T-cell (primary cell): ENCODE measurements at places on chromosomes 7 and 10.

- DNase-seq, result no peak
Measured at GRCh38 chr10:44382131-44382858, 2.6 kb downstream of the CXCL12 start.

DNA sequence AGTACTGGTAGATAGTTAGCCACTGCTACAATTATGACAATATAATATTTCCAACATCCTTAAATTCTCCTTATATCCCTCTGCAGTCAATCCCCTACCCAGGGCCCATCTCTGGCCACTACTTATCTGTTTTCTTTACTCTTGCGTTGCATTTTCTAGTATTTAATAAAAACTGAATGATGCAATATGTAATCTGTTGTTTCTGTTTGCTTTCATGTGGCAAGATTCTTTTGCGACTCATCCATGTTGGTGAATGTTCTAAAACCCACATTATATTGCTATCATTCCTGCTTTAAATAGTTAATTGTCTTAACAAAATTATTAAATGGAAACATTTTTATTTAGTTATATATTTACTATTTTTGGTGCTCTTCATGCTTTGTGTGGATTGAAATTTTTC is 338.5 kb downstream of the MDFIC start:
- DNase-seq, result no peak

- no peak for DNase-seq
Measured at GRCh38 chr7:129222064-129222463, 2.8 kb upstream of the AHCYL2 start.

- DNase-seq, result no peak
Measured at GRCh38 chr10:97651773-97652172, 11.3 kb downstream of the PI4K2A start.

DNA sequence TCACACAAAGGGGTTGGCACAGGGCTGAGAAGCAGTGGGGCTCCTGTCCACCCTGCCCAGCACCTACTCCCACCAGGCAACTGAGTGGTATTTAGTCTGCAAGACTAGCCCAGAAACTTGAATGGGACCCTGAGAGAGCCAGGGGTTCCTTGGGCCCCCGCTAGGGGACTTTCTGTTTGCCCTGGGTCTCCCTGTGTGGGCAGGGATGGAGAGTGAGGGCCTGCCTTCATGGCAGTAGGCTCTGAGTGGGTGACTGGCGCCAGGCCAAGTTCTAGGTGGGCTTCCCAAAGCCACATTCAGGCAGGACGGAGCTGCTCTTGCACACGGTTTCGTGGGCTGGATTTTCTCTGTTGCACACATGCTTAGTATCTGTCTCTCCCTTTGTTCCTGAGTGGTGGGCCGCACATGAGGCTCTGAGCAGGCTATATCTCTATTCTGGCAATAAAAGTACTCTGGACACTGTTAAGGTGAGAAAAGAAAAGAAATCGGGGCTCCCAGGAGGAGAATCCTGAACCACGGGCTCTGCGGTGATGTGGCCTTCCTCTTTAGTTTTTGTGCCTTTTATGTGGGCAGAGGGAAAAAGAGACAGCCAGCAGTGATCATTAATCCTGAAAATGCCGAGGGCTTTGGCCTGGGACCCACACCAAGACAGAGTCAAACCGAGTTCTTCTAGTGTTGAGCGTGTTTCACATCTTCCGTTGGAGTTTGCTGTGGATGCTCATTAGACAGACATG is 26.9 kb downstream of the IL2RA start:
- DNase-seq, result no peak

- DNase-seq, result no peak
Measured at GRCh38 chr10:5606864-5607263, 59.5 kb downstream of the ASB13 start.

- no peak for DNase-seq
Measured at GRCh38 chr10:67883710-67884312, 645 bp upstream of the SIRT1 start.

- no peak for DNase-seq
Measured at GRCh38 chr7:125074141-125074540, 144.5 kb upstream of the POT1 start.

DNA sequence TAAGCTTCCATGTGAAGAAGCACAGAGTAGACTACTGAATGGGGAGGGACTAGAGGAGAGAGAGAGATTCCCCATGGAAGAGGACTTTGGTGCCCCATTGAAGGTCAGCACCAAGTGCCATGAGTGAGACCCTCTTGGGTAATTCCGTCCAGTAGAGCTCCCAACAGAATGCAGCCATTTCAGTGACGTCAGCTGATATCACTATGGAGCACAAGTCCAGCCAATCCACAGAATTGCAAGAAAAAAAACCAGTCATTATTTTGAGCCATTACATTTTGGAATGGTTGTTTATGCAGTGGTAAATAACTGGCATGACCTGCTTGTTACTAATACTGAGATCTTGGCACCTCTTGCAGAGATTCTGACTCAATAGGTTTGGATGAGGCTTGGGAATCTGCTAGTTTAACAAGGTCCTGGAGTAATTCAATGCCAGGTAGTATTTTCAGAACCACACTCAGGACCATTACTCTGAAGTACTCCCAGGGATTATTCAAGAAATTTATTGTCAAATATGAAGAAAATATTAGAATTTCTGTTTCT is 52.6 kb upstream of the SP8 start:
- DNase-seq, result no peak

GRCh38 chr7:28981161-28981465 is 23.0 kb upstream of the TRIL start:
- DNase-seq, result no peak

GRCh38 chr10:5816170-5816569 is 2.9 kb upstream of the GDI2 start:
- DNase-seq, result no peak

GRCh38 chr7:92833766-92834506 is 2.4 kb downstream of the CDK6 start:
- DNase-seq, result no peak

DNA sequence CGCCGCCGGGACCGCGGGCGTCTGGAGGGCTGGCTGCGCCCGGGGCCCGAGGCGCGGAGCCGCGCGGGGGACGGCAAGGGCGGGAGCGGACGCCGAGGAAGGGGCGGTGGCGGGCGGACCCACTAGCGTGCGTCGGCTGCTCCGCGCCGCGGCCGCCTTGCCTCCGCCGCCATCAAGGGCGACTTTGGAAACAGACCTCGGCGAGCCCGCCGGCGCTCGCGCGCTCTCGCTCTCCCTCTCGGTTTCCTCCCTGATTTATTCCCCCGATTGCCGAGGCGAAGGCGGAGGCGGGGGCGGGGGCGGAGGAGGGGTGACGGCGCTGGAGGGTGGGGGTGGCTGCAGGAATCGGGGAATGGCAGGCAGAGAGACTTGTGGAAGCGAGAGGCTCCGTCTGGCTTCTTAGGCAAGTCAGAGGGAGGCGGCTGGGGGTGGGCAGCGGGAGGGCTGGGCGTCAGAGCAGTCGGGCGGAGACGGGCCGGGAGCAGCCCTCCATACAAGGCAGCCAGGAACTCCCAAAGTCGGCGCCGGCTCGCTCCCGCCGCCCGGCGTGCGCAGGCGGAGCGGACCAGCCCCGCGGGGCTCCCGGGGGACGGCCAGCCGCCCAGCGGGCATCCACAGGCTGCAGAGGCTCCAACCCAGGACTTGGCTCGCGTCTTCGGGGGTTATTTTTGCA is at the start of gene CACNA2D1:
CACNA2D1 (minus strand) TSS at position 231 of the 673 bp plus-strand sequence.
- DNase-seq, result no peak

DNA sequence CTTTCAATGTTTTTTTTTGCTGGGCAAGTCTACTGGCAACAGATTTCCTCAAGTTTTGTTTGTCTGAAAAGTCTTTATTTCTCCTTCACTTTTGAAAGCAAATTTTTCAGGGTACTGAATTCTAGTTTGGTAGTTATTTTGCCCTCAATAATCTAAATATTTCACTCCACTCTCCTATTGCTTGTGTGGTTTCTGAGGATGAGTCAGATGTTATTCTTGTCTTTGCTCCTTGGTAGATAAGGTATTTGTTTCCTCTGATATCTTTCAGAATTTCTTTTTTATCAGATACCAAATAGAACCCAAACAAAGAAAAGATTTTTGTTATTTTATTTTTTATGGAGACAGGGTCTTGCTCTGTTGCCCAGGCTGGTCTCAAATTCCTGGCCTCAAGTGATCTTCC is 99.2 kb upstream of the MALRD1 start:
- DNase-seq, result no peak

- DNase-seq, result no peak
Measured at GRCh38 chr7:84144480-84144879, 50.1 kb downstream of the SEMA3A start.

- DNase-seq, result no peak
Measured at GRCh38 chr7:100152404-100152803, 3.7 kb downstream of the LAMTOR4 start.

GRCh38 chr10:70967591-70968587 is 79.5 kb upstream of the PCBD1 start:
- no peak for DNase-seq

GRCh38 chr10:67086327-67087134 is 160.7 kb downstream of the LRRTM3 start:
- no peak for DNase-seq

DNA sequence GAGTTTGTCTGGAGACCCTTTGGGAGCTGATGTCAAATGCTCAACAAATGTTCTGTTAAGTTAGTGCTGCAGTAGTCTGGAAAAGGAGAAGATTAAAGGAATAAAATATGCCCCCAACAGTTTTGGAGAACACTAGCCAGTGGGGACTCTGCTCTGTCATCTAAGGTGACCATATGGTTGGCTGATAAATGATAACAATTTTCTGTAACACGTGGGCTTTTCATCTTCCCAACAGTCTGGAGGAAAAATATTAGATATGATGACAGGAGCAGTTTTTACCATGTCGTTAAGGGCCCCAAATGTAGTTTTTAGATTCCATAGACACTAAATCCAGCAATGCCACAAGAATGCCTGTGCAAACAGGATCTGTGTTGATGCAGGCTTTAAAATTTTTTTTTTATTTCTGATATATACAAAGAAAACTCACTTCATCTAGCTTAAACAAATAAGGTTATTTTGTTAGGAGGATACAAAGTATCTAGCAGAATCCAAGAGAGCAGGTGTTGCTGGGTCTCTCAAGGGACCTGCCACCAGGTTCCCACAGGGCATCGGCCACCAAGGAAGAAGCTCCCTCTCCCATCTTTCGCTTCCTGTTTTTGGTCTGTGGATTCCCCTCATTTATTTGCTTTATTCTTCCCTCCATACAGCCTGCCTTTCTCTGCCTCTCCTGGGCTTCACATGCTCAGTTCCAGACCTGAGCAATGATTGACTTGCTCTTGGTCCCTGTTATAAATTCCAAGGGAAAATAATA is 6.2 kb upstream of the CFAP58 start:
- DNase-seq, result no peak

- no peak for DNase-seq
Measured at GRCh38 chr10:11603741-11604140, 7.7 kb downstream of the USP6NL start.

- no peak for DNase-seq
Measured at GRCh38 chr10:75012471-75012870, 99.0 kb upstream of the SAMD8 start.

GRCh38 chr7:120819861-120820260 is 38.1 kb downstream of the TSPAN12 start:
- DNase-seq, result no peak

- no peak for DNase-seq
Measured at GRCh38 chr10:36026656-36027390, 384.7 kb upstream of the FZD8 start.

- no peak for DNase-seq
Measured at GRCh38 chr10:31630861-31631567, 297.6 kb downstream of the ARHGAP12 start.

DNA sequence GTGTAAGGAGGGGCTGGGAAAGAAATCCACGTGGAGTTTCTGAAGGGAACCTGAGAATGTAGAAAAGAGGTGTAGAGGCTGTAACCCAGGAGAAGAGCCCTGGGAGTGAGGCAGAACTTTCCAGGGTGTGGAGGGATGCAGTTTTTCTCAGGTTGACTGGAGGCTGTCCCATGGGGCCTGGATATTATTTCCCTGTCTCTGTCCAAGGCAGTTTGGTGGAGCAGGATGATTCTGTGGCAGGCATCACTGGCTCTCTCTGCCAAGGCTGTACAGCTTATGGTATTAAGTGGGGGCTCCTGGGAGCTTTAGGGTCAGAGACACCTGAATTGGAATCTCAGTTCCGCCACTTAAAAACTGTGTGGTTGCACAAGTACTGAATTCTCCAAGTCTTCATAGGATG is 81.6 kb downstream of the CHN2 start:
- DNase-seq, result no peak

- DNase-seq, result no peak
Measured at GRCh38 chr10:3502673-3503072, 282.3 kb downstream of the KLF6 start.

- no peak for DNase-seq
Measured at GRCh38 chr10:44946205-44946604, 13.4 kb upstream of the RASSF4 start.

DNA sequence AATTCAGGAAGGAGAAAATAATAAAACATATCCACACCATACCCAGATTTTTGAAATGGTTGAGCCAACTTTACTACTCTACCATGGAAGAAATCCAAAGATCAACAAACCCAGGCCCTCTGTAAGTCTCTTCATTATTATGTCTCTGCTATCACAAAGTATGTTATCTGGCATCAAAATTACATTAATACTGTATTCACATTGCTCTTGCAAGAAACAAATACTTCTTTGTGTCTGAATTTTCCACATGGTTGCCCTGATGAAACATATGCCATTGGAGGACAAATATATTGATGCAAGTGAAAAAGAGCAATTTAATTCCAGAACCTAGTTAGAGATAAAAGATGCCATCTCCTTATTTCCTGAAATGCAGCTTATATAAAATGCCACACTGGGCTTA is 204.0 kb downstream of the FZD1 start:
- DNase-seq, result no peak

- no peak for DNase-seq
Measured at GRCh38 chr7:9217204-9217603, 783.8 kb downstream of the NXPH1 start.

DNA sequence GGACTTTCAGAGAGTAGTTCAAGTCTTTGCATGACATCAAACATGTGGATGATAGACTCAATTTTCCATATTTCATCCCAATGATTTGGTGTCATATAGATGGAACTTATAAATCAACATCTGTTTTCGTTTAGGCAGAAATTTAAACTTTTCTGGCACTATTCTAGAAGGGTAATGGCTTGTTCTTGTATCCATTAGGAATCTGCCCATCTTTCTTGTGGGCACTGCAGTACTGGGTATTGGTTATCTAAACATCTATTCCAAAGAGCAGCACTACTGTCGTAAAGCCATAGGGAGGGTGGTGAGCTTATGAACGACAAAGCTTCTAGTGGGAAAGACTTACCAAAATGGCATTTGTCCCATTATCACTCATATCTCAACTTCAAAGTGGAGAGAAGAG is 273.5 kb downstream of the TWIST1 start:
- no peak for DNase-seq

GRCh38 chr10:18738835-18739234 is 79.6 kb downstream of the ARL5B start:
- DNase-seq, result no peak

- DNase-seq, result no peak
Measured at GRCh38 chr10:13994932-13995331, 335.8 kb downstream of the FRMD4A start.

GRCh38 chr7:155916926-155917655 is 104.8 kb upstream of the SHH start:
- DNase-seq, result no peak
